Breast epithelium (tissue), 4 donors: ENCODE measurements at places on chromosomes 11 and 22.

DNA sequence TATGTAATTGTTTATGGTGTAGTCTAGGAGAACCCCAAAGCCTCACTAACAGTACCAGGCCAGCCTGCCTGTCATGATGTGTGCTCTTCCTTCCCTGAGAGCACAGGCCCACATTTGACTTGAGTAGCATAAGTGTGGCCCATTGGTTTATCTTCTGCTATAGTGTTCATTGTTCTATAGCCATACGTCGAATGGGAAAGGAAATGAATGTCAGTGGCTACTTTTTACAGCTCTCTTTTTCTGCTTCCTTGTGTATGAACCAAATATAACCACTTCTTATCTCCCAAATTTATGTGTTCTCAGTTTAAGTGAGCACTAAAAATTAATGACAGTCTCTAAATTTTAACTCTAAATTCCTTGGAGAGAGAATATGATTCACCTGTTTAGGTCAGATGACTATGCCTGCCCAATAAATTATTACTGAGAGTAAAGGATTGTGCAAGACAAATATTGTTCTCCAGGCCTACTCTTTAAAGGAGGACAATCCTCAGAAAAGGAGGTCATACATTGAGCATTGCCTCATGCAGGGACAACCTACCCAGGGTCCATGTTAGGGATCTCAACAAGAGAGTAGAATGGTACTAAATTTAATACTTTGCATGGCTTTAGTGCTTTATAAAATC lies 222.9 kb upstream of the ARHGAP20 start:
- DNase-seq: no peak

GRCh38 chr11:126438691-126439090 lies 83.2 kb downstream of the ST3GAL4 start:
- DNase-seq: no peak

GRCh38 chr11:69145050-69145380 lies 10.7 kb upstream of the SMIM38 start:
- no peak for DNase-seq

GRCh38 chr22:20953668-20954500 lies 13.2 kb upstream of the AIFM3 start:
- peak; percentile 80 for DNase-seq

- no peak for DNase-seq
Observed at GRCh38 chr11:134173296-134173695, 50.5 kb downstream of the NCAPD3 start.

GRCh38 chr11:120302001-120302805 lies 22.9 kb upstream of the TLCD5 start:
- DNase-seq: peak; percentile 90

- peak; percentile 54 for DNase-seq
Observed at GRCh38 chr11:118437208-118438125, 1.2 kb downstream of the KMT2A start.

- no peak for DNase-seq
Observed at GRCh38 chr11:118366287-118366686, 6.9 kb downstream of the UBE4A start.

DNA sequence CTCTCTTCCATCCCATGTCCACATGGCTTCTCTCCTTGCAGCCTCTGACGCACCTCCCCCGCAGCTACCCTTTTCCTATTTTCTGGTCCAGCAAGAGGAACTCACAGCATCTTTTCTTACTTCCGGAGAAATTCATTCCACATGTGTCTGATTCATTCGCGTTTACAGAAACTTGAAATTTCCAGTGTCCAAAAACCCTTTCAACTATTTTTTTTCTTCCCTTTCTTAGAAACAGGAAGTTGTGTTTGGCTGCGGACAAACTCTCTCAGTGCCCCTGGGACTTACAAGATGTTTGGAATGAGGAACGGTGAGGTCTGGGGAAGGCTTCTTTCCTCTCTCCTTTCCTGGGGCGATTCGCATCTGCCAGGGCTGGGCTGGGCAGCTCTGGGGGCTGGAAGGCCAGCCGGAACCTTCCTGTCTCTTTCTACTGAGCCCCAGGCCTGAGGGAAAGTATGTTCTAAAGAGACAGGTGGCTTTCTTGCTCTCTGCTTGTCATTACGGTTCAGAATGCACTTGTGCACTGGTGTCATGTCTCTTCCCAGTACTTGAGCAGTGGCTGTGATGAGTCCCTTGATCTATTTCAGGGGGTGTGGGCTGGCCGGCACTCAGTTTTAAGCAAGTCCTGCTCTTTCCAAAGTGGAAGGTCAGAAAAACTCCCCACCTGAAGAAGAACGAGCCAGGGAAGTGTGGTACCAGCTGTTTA lies 27.5 kb downstream of the ADAMTS8 start:
- DNase-seq: no peak

GRCh38 chr22:29733362-29734201 lies 13.8 kb downstream of the CABP7 start:
- no peak for DNase-seq

GRCh38 chr11:7427733-7428132 lies 57.6 kb upstream of the OLFML1 start:
- DNase-seq: no peak

DNA sequence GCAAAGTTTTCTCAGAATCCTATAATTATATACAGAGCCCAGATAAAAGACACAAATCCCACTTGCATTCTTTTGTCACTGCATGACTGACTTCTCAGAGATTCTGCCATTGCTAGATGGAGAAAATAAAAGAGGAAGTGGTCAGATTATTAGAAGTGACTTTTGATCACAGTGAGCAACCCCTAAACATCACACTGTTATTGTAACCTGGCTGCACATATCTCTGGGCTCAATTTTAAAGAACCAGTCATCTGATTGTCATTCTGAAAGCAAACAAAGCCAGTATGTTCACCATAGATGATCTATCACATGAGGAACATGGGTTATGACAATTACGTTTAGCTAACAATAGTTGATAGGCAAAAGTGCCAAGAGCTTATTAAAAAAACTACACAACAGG lies 47.8 kb downstream of the COPB1 start:
- DNase-seq: no peak

- DNase-seq: no peak
Observed at GRCh38 chr22:47160781-47161520, 398.5 kb downstream of the TBC1D22A start.

DNA sequence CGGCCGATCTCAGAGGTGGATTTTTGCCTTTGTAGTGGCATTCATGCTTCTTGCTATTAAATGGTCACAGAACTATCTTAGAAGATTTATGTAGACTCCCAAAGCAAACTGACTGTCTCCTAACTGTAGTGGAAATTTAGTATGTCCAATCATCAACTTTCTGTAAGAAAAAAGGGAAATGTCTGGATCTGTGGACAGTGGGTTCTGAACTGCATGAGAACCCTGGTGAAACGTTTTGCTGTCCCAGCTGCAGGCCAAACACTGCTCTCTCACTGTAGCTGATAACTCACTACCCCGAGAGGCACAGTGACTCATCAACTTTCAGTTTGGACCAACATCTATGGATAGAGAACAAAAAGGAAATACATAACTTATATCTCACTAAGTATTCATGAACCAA lies 387.1 kb downstream of the SOX6 start:
- DNase-seq: no peak

- DNase-seq: no peak
Observed at GRCh38 chr11:24437123-24437522, 59.7 kb upstream of the LUZP2 start.

- no peak for DNase-seq
Observed at GRCh38 chr22:25509374-25509791, 55.1 kb upstream of the GRK3 start.

- DNase-seq: no peak
Observed at GRCh38 chr11:62603776-62604299, 2.2 kb upstream of the MTA2 start.

DNA sequence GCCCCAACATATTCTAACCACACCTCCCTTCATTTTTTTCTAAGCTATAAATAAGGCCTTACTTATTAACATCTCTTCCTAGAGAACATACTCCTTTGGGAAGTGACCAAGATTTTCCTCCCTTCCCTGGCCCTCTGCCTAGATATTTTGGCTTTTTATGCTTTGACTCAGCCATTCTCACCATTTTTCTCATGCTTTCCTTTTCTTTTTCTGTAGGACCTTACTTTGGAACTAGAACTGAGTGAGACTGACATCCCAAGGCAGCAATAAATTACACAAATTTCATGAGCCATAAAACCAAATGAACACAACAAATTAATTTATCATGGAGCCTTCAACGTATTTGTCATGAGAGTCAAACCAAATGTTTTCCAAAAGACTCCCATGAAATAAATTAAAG lies 142.7 kb upstream of the CTSC start:
- no peak for DNase-seq

- DNase-seq: no peak
Observed at GRCh38 chr11:2955906-2956476, 26.8 kb upstream of the PHLDA2 start.

DNA sequence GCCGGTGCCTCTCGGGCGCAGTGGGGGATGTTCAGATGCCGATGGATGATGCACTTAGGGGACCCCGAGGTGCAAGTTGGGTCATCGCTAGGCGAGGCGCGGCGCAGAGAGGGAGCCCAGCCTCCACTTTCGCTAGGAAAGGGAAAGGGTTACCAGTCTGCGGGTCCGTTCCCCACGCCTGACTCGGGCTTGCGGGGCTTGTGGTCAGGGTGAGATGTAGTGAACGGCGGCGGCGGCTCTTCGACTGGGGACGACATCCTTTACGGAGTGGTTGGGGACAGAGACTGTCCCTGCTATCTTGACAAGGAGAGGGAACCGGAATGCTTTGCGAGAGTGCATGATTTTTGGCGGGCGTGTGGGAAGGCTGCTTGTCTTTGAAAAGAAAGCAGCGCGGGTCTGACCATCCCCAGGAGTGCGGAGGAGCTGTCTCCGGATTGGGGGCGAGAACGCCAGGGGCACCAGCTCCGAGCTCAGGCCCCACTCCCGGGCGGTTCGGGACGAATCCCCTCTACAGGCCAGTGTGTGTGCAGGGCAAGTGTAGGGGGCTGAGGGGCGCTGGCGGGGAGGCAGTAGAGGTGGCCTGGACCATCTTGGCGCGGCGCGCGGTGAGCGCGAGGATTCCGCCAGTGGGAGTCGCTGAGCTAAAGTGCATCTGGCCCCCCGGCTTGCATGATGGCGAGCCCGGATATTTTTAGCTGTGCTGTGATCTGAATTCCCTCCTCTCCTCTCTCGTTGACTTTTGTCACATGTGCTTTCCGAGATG lies 1.1 kb downstream of the FAT3 start:
- no peak for DNase-seq

- no peak for DNase-seq
Observed at GRCh38 chr11:24496736-24497725, at the start of gene LUZP2. Gene LUZP2 (plus strand): TSS chr11:24497053.

DNA sequence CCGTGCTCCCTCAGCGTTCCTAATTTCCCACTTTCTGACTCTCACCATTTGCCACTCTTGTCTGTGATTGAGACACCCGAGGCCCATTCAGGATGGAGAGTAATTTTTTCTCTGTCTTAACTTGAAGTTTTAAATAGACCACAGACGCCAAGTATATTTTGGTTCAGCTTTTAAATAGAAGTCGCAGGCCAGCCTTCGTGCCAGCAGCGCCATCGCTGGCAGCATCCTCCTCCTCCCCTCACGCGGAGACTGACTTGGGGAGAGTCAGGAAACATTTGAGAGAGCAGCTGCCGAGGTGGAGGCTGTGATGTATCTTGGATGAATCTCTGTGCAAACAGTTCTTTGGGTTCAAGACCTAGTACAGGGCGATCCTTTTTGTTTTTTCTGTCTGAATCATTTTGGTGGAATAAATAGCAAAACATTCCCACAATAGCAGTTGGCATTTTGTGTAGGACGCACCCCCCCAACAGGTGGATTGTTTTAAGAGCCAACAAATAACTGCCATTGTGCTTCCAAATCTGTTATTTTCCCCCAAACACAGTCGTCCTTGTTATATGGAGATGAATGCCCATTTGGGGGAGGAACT lies 889 bp upstream of the DMC1 start:
- peak; percentile 40 for DNase-seq

DNA sequence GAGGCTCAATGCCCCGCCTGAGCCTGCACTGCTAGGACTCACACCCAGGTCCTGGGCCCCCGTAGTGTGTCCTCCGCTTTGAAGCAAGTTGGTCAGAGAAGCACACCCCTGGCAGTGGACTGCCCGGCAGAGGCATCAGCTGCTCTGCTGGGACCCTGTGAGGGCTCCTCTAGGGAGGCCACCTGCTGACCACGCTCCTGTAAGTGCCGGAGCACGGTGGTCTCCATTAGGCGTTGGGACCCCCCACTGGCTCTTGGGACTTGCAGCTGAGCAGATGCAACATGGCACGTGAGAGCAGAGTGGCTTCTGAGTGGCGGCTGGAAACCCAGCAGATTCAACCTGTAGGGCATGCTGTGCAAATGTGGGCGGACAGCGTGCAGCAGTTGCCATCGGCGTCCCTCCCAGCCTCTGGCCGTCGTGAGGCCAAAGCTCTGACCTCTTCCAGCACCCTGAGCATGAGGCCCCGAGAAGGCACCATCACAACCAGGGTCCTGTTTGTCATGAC lies 16.9 kb downstream of the MRGPRG start:
- DNase-seq: no peak

- no peak for DNase-seq
Observed at GRCh38 chr11:34134765-34135164, 29.3 kb downstream of the NAT10 start.

- DNase-seq: no peak
Observed at GRCh38 chr22:37062376-37062675, 10.8 kb downstream of the KCTD17 start.

GRCh38 chr22:47382164-47382890 lies 619.9 kb downstream of the TBC1D22A start:
- DNase-seq: no peak

DNA sequence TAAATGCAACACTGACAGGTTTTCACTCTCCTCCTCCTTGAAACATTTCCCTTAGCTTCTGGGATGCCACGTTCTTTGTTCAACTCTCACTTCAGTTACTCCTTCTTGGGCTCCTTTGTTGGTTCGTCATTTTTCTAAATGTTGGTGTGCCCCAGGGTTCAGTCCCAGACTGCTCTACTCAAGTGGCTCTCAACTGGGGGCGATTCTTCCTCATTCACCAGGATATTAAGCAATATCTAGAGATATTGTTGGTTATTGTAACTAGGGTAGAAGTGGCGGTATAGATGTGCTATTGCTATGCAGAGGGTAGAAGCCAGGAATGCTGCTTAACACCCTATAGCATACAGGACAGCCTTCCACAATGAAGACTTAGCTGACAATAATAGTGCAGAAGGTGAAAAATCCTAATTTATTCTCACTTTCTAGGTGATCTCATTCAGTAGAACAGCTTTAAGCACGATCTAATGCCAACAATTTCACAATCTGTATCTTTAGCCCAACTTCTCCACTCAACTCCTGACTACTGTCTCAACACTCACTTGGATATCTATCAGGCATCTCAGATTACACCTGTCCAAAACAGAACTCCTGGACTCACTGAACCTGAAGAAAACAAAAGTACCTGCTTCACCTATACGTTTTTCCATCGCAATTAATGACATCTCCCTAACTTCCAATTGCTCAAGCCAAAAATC lies 4.6 kb downstream of the NUP160 start:
- DNase-seq: no peak
